ENCODE measurements at places on chromosomes 2 and 18. TPM values are rescaled to one million over a fixed set of nuclear protein-coding genes. Genes with fewer than 3 reads are reported as not detected.

- H3K27me3 ChIP-seq, result no peaks in the 10 kb centered on the region
- H3K27ac ChIP-seq, result peak overlapping the region; percentile 67
- no peaks in the 10 kb centered on the region for H3K36me3 ChIP-seq
- DNase-seq, result no peak
- H3K4me3 ChIP-seq, result no peak overlapping the region
- peaks cover 69% of the 10 kb centered on the region for H3K4me1 ChIP-seq
Observed at GRCh38 chr2:181770150-181770549, 89.8 kb upstream of the NEUROD1 start.

- no peak for DNase-seq
- no peak overlapping the region for H3K27ac ChIP-seq
- no peaks in the 10 kb centered on the region for H3K36me3 ChIP-seq
- no peak overlapping the region for H3K4me3 ChIP-seq
Observed at GRCh38 chr18:75439348-75439747, 11.8 kb upstream of the SMIM21 start.

DNA sequence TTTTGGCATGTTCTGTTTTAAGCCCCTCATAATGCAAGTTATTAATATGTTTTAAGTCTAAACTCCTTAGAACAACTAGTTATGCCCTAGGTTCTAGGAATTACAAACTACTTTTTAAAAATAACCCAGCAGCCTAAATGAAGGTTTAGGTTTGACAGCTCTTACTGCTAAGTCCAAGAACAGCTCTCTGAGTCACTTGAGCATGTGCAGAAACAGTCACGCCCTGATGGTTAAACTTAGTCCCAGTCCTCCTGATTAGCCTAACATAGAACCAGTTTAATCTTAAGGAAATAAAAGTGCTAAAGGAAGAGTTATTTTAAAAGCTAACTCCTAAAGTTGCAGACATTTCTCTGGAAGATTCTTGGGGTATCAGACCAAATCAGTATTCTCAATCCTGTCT lies 72.5 kb downstream of the RMDN2 start:
- DNase-seq, result no peak
- no peaks in the 10 kb centered on the region for H3K27me3 ChIP-seq
- H3K27ac ChIP-seq, result no peak overlapping the region
- no peak overlapping the region for H3K4me3 ChIP-seq
- H3K36me3 ChIP-seq, result no peaks in the 10 kb centered on the region
- H3K4me1 ChIP-seq, result no peaks in the 10 kb centered on the region

- no peak for DNase-seq
- no peak overlapping the region for H3K4me3 ChIP-seq
- H3K36me3 ChIP-seq, result no peaks in the 10 kb centered on the region
- no peak overlapping the region for H3K27ac ChIP-seq
- H3K4me1 ChIP-seq, result peaks cover 4% of the 10 kb centered on the region
Observed at GRCh38 chr2:217835931-217836891, 166.6 kb downstream of the TNS1 start.

DNA sequence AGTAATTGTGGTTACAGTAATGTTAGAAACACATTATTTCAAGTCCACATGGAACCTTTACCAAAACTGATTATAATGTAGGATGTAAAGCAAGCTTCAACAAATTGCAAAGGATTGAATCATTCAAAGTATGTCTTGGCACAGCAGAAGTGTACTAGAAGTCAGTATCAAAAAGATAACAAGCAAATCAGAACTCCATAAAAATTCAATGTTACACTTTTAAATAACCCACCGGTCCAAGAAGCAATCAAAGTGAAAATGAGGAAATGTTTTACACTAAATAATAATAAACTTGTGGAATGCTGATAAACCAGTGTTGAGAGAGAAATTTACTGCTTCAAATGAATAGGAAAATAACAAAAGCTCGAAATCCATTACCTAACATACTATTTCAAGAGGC lies 47.7 kb downstream of the TTC21B start:
- no peak for DNase-seq
- no peak overlapping the region for H3K4me3 ChIP-seq
- H3K36me3 ChIP-seq, result no peaks in the 10 kb centered on the region
- H3K4me1 ChIP-seq, result no peaks in the 10 kb centered on the region

- no peak for DNase-seq
- no peak overlapping the region for H3K27ac ChIP-seq
- no peaks in the 10 kb centered on the region for H3K27me3 ChIP-seq
- no peaks in the 10 kb centered on the region for H3K4me1 ChIP-seq
Observed at GRCh38 chr18:57447154-57447621, 12.0 kb downstream of the ONECUT2 start.

GRCh38 chr2:160005476-160005875 lies 56.9 kb downstream of the PLA2R1 start:
- no peak overlapping the region for H3K4me3 ChIP-seq
- no peaks in the 10 kb centered on the region for H3K36me3 ChIP-seq
- DNase-seq, result no peak
- H3K27ac ChIP-seq, result no peak overlapping the region
- H3K27me3 ChIP-seq, result no peaks in the 10 kb centered on the region

- H3K27me3 ChIP-seq, result no peaks in the 10 kb centered on the region
- no peaks in the 10 kb centered on the region for H3K36me3 ChIP-seq
- peak overlapping the region; percentile 74 for H3K27ac ChIP-seq
- H3K4me1 ChIP-seq, result peaks cover 25% of the 10 kb centered on the region
- H3K4me3 ChIP-seq, result no peak overlapping the region
Observed at GRCh38 chr18:54148151-54148550, 76.3 kb downstream of the MBD2 start.

DNA sequence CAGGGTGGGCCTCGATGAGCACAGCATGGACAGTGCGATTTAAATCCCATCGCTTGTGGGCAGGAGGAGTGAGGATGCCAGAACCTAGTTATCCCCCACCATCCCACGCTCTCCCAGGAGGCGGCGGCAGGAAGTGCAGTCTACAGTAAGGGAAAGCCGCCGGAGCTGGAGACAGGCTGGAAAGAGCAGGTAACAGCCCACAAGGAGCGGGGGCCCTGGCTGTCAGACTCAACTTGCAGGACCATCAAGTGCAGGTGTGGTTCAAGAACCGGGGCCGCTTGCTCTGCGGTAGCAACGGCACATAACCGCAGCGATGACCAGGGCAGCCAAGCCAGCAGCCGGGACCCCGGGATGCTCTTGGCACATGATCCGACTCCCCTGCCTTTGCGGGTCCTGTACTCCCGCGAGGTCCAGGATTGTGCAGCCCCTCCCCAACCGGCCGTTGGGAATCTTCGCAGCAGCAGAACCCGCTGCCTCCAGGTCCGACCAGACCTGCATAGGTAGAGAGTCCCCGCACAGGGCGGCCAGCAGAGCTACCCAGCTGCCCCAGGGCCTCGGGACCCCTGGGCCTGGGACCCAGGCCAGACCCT lies 82.1 kb downstream of the BIN1 start:
- no peaks in the 10 kb centered on the region for H3K4me1 ChIP-seq
- no peak for DNase-seq
- no peak overlapping the region for H3K4me3 ChIP-seq
- H3K36me3 ChIP-seq, result no peaks in the 10 kb centered on the region
- no peak overlapping the region for H3K27ac ChIP-seq

GRCh38 chr2:169900686-169901085 lies 73.4 kb downstream of the UBR3 start:
- H3K27me3 ChIP-seq, result no peaks in the 10 kb centered on the region
- H3K4me3 ChIP-seq, result no peak overlapping the region
- no peak for DNase-seq
- no peaks in the 10 kb centered on the region for H3K36me3 ChIP-seq

GRCh38 chr2:46921676-46922448 lies 6.3 kb upstream of the MCFD2 start:
- no peak overlapping the region for H3K27ac ChIP-seq
- H3K27me3 ChIP-seq, result no peaks in the 10 kb centered on the region
- H3K4me3 ChIP-seq, result no peak overlapping the region
- DNase-seq, result no peak
- no peaks in the 10 kb centered on the region for H3K36me3 ChIP-seq

GRCh38 chr2:55761024-55761423 lies 67.4 kb upstream of the PNPT1 start:
- H3K27ac ChIP-seq, result no peak overlapping the region
- H3K4me3 ChIP-seq, result no peak overlapping the region
- H3K36me3 ChIP-seq, result no peaks in the 10 kb centered on the region
- no peaks in the 10 kb centered on the region for H3K27me3 ChIP-seq
- H3K4me1 ChIP-seq, result no peaks in the 10 kb centered on the region
- no peak for DNase-seq

DNA sequence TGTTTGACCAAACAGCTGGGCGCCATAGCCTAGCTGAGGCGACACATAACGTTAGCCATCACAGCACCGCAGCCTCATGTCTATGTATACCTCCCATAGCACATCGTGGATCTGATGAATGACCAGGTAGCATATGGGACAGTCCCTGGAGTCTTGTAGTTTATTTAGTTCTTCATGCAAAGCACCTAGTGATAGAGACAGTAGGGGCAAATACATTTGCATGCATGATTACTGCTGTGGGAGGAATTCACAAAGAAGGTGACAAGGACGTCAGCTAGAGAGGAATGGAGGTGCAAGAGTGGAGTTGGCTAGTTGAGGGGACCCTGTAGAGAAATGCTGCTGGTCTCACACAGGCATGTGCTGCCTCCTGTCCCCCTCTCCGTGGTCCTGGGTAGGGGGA lies 478.9 kb upstream of the HS6ST1 start:
- no peak for DNase-seq
- H3K27me3 ChIP-seq, result peaks cover 34% of the 10 kb centered on the region
- H3K36me3 ChIP-seq, result no peaks in the 10 kb centered on the region
- no peak overlapping the region for H3K27ac ChIP-seq

DNA sequence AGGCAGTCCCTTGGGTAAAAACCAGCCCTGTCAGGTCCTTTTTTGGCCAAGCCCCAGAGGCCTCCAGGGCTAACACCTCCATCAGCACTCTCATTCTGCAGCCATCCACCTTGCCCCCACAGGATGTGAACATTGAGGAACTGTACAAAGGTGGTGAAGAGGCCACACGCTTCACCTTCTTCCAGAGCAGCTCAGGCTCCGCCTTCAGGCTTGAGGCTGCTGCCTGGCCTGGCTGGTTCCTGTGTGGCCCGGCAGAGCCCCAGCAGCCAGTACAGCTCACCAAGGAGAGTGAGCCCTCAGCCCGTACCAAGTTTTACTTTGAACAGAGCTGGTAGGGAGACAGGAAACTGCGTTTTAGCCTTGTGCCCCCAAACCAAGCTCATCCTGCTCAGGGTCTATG lies 7.3 kb downstream of the IL1F10 start:
- DNase-seq, result no peak
- no peak overlapping the region for H3K4me3 ChIP-seq
- no peaks in the 10 kb centered on the region for H3K36me3 ChIP-seq
- H3K4me1 ChIP-seq, result peaks cover 23% of the 10 kb centered on the region

- H3K27ac ChIP-seq, result no peak overlapping the region
- no peaks in the 10 kb centered on the region for H3K36me3 ChIP-seq
- H3K27me3 ChIP-seq, result no peaks in the 10 kb centered on the region
Observed at GRCh38 chr2:157784823-157785175, 91.3 kb downstream of the ACVR1 start.

DNA sequence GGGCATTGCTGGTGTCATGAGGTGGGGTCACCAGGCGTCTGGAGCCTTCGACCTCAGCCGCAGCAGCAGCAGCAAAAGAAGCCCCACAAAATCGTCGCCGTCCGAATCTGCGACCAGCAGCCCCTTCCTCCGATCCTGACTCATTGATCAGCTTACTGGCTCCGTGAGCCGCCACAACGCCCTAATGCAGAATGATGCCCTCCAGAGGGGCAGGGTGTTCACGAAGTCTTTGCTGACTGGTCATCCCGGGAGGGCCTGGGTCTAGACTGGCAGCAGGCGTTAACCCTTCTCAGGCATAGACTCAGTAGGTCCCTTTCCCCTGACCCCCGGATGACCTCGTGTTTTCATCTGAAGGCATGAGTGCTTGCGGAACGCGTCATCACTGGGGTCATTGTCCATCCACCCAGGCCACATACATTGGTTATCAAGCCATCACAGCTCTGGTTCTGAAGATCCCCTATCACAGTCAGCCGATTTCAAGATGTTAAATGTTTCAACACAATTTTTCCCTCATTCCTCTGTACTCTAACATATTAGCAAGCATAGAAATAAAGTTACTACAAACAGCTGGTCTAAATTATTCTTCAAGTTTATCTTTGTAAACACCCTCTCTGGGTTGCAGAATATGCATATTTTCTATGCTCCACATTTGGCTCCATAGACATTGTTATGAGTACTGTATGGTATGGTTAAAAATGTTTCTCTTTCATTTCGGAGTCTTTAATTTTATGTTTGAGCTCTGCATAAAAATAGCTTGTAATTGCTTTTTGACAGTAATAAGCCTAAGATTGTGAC lies 83.3 kb upstream of the SALL3 start:
- no peak overlapping the region for H3K4me3 ChIP-seq
- no peak for DNase-seq
- no peaks in the 10 kb centered on the region for H3K4me1 ChIP-seq

GRCh38 chr2:72367530-72368225 lies 220.0 kb upstream of the CYP26B1 start:
- H3K4me3 ChIP-seq, result no peak overlapping the region
- H3K27me3 ChIP-seq, result no peaks in the 10 kb centered on the region
- DNase-seq, result peak; percentile 82
- no peaks in the 10 kb centered on the region for H3K36me3 ChIP-seq
- peaks cover 6% of the 10 kb centered on the region for H3K4me1 ChIP-seq

MDH1B gene
- 3.7 TPM for total RNA-seq

NBEAL1 gene
- 17.0 TPM for total RNA-seq

REG3G gene
- 0.86 TPM for total RNA-seq

RPRD1A gene
- total RNA-seq, result 80.7 TPM

RSAD2 gene
- not detected for total RNA-seq

HMSD gene
- total RNA-seq, result 5.3 TPM

DAPL1 gene
- not detected for total RNA-seq

RESP18 gene
- total RNA-seq, result not detected

LDLRAD4 gene
- 1.2 TPM for total RNA-seq

CD8A gene
- 0.76 TPM for total RNA-seq

GPBAR1 gene
- total RNA-seq, result 0.27 TPM
